HEK293T (cell line): ENCODE measurements at places on chromosomes 4 and X.

DNA sequence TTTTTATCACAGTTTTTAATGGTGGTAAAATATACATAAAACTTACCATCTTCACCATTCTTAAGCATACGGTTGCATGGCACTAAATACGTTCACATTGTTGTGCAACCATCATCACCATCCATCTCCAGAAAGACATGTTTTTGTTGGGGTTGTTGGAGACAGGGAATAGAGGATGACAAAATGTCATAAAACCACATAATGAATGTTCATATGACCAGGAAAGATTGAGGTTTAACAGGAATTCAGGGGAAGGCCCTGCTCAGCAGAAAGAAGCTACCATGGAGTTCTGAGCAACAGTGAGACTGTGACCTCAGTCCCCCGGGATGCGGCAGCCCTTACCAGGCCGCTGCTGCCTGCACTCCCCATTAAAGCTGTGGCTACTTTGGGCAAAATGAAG lies 63.9 kb upstream of the TRIM2 start:
- no peak for DNase-seq

DNA sequence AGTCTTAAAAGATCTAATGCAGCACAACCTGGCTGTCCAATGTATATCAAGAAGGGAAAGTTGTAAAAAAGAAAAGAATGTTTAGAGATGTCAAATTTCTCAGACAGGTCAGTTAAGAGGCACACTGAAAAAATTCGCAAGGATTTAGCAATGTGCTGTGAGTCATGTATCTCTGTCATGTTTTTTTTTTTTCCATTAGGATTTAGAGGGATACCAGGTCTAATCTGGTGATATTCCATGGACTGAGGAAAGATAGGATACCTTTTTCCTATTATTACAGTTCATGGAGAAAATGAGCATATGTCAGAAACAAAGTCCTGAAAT lies 815.4 kb upstream of the PCDH10 start:
- DNase-seq, result no peak

DNA sequence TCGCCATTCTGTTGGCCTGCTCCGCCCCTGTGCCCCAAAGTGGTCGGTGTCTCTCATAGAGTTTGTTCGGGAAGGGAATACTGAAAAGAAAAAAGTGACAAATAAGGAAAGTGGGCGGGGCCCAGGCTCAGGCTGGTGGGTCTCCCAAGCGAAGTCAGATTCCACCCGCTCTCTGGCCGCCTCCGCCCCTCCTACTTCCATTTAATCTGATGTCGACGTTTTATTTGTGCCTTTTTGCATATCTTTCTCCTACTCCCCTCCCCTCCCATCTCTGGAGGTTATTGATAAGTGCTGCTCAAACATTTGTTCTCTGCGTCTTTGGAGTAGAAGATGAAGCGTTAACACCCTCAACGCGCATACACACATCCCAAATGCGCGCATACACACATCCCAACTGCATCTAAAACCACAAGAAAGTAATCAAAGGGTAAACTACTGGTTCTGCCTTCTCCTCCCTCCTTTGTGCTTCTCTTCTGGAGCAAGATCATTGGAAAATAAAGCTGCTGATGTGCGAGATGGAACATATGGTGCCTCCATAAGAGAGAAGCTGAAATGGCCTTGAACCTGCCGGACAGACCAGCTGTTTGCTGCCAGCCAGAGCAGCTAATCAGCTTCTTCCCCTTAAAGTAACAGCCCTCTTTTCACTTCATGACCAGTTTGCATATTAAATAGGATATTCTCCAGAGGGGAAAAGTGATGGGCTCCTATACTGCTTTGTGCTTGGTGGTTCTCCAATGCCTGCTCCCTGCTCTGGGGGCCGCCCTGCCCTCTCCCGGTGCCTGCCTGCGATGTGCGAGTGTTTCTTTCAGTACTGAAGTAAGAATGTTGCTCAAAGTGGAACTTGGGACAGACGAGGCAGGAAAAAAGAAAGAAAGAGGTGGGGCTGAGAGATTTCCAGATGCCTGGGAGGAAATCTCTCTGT lies 3.1 kb downstream of the MAMLD1 start:
- no peak for DNase-seq

GRCh38 chr4:82865592-82865991 lies 25.4 kb downstream of the SEC31A start:
- DNase-seq, result no peak

DNA sequence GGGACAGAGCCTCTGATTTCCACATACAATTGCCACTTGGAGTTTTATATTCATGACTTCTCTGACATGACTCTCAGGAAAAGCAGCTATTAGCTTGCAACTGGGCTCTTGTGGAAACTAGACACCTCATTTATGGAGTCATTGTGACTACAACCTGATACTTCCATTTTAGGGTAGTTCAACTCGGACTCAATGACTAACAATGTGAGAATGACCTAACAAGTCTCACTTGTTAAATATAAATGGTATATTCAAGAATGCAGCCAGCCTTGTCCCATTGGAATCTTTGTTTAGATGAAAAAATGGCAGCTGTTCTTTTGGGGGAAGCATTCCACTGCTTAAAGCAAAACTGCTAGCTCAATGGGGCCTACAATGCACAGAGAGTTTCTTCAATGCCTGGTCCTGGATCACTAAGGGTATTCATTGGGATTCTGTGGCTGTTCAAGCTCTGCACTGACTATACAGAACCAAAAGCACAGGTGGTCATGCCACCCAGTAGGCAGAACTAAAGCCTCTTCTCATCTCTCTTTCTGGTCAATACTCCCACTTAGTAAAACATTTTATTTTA lies 36.5 kb upstream of the GLRA3 start:
- no peak for DNase-seq
